ENCODE measurements at places on chromosomes 4 and X. TPM values are rescaled to one million over a fixed set of nuclear protein-coding genes. Genes with fewer than 3 reads are reported as not detected.

DNA sequence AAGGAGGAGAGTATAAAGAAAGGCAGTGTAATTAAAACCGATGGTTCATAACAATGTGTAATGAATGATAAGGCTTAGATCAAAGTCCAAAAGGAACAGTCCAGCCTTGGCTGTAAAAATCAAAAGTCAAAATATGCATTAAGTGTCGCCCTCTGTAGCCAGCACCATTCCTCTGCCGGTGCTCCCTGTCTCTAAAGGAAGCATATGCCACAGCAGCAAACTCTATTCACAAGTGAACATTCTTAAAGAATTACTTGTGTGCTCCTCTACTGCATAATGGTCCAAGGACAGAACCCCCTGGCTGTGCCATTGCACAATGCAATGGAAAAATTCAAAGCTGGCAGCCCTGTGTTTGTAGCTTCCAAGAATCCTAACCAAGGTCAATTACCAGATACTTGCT lies 16.3 kb upstream of the MBNL3 start:
- DNase-seq, result no peak

Gene CCDC120
- 4.3 TPM for total RNA-seq

GRCh38 chrX:72110876-72111708 lies 20.6 kb downstream of the RTL5 start:
- DNase-seq, result no peak

DNA sequence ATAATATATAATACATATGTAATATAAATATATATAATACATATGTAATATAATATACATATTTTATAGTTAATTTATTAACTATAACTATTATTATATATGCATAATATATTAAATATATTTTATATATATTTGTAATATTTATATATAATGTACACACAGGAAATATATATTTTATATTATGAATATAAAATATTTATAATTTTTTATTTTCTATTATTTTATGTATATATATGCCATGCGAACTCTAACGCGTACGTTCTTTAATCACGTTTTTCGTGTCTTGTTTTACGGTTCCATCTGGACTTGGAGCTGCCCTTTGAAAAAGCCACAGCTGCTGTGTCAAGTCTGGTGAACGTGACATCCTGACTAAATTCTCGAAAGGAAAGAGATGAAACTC lies 332.1 kb downstream of the ASMT start:
- DNase-seq, result no peak

Gene BEX4
- total RNA-seq, result 54.0 TPM

- DNase-seq, result no peak
Observed at GRCh38 chr4:55736605-55737183, 82.9 kb upstream of the EXOC1L start.

DNA sequence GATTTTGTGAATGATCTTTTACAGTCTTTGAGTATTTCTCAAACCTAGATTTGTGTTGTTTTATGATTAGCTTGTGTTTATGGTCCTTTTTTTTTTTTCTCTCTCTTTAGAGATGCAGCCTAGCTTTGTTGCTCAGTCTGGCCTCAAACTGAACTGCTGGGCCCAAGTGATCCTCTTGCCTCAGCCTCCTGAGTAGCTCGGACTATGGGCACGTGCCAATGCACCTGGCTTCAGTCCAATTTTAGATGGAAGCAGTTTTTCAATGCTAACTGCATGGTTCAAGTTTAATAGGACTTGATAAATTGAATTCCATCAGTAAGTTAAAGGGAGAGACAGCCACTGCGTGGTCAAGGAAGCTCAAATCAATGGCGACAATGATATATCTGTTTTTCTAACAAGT lies 3.8 kb upstream of the FGG start:
- DNase-seq, result no peak

All from cerebellum (tissue), 4 donors.